ENCODE measurements at places on chromosomes 11 and 22.

DNA sequence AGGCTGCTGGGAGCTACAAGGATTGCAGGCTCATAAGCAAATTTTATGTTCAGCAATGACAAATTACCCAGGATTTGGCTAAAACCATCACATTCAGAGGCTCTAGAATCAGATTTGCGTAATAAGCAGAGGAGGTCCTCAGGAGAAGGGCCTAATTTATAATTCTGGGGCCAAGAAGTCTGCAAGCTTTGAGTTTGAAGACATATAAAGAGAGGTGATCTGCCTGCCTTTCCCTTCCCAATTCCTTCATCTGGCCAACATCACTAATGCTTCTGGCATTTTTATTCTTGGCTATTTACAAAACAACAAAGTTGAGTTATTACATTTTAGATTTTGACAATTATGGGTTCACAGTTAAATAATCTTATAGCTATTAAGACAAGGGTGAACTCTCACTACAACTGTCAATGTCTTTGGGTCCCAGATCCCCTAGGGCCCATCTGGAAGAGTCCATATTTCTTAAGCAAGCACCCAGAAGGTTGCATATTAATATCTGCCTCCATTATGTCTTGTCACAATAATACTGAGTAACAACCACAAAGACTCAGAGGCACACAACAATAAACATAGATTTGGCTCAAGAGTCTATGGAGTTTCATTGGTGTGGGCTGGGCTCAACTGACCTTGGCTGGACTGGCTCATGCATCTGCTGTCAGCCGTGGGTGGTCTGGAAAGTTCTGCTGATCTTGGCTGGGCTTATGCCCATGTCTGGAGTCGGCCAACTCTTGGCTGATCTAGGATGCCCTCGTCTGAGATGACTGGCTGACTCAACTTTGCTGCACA, 67.2 kb upstream of the CD82 start:
- H3K27ac ChIP-seq = no peak overlapping the region
- H3K4me3 ChIP-seq = no peak overlapping the region
- DNase-seq = no peak
- H3K36me3 ChIP-seq = no peaks in the 10 kb centered on the region

DNA sequence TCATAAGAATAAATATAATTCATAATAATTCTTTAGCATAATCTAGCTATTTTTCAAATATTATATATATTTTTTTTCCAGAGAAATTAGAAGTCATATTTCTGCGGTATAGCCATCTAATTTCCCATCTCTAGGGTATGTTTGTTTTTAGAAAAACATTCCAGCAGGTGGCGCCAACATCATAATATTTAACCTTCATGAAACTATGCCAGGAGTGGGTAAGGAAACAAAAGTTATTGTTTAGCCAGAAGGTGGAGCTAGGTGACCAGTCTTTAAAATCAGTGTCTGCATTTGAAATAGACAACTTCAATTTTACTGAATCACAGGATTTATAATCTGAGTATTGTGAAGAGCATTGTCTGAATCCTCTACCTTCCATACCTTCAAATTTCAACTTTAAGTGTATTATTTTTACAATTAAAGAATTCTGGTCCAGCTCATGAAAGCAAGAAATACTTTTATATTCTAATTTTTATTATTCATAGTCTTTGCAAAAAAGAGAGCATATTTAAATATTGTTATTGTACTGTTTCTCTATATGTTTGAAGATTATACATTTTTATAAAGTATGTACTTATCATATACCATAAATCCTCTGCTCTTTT, 15.7 kb upstream of the CCDC179 start:
- H3K27me3 ChIP-seq = no peaks in the 10 kb centered on the region
- no peaks in the 10 kb centered on the region for H3K36me3 ChIP-seq
- peak; percentile 63 for DNase-seq
- H3K4me3 ChIP-seq = no peak overlapping the region

GRCh38 chr22:23565915-23566704, 14.0 kb downstream of the IGLL1 start:
- H3K4me3 ChIP-seq = peak overlapping the region; percentile 76
- H3K4me1 ChIP-seq = peaks cover 14% of the 10 kb centered on the region
- H3K27ac ChIP-seq = no peak overlapping the region
- peak; percentile 6 for DNase-seq
- peaks cover 43% of the 10 kb centered on the region for H3K27me3 ChIP-seq

DNA sequence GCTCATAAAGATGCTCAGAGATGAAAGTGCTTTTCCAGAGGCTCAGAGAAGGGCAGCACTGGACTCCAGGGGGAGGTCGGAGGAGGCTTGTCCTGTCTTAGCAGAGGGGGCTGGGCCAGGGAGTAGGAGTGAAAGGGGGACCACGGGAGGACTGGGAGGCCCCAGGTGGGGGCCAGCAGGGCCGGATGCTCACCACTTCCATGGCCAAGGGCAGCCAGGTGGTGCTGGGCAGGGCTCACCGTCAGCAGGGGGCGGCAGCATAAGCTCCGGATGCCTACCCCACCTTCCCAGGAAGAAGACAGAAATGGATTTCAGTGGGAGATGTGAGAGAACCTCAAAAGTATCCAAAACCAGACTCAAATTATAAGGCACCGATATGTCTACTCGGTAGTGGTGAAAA, 11.0 kb downstream of the RAB36 start:
- peak overlapping the region; percentile 52 for H3K27ac ChIP-seq
- H3K4me1 ChIP-seq = peaks cover 16% of the 10 kb centered on the region
- no peak overlapping the region for H3K4me3 ChIP-seq
- H3K36me3 ChIP-seq = no peaks in the 10 kb centered on the region
- no peaks in the 10 kb centered on the region for H3K27me3 ChIP-seq
